Smooth muscle cell of the umbilical artery (primary cell): ENCODE measurements at places on chromosomes 1 and 21. TPM values are rescaled to one million over a fixed set of nuclear protein-coding genes. Genes with fewer than 3 reads are reported as not detected.

NR1I3 gene
- not detected in 2 replicates for total RNA-seq

BOLA1 gene
- 7.7 and 7.9 TPM in 2 replicates for total RNA-seq

STUM gene
- not detected in 2 replicates for total RNA-seq

NENF gene
- 20.9 and 34.1 TPM in 2 replicates for total RNA-seq

SMCP gene
- not detected in 2 replicates for total RNA-seq

LRRC39 gene
- 0.30 and 0.37 TPM in 2 replicates for total RNA-seq

C1orf141 gene
- not detected in 2 replicates for total RNA-seq

PRELP gene
- 0.30 and 0.32 TPM in 2 replicates for total RNA-seq

PGBD5 gene
- under 0.01 TPM in 1 of 2 replicates, not detected in the other for total RNA-seq

TGFBR3 gene
- 5.9 and 6.6 TPM in 2 replicates for total RNA-seq

AIM2 gene
- total RNA-seq = under 0.01 and 0.46 TPM in 2 replicates

FAM151A gene
- not detected in 2 replicates for total RNA-seq

UTS2 gene
- not detected in 2 replicates for total RNA-seq
